Stimulated activated CD4-positive, alpha-beta T cell treated with anti-CD3 and anti-CD28 coated beads, Interleukin-1b, Interleukin-23, amount 100 ng/mL, for 24 hours (primary cell): ENCODE measurements at places on chromosomes 2 and 18.
A peak's percentile ranks its signal among the peaks of the same experiment; 100 is the strongest.

- DNase-seq: no peak
These were observed 85.4 kb downstream of the STPG4 start for GRCh38 chr2:47069628-47070154.

GRCh38 chr2:238142382-238143205, 4.1 kb downstream of the KLHL30 start:
- no peak for DNase-seq

DNA sequence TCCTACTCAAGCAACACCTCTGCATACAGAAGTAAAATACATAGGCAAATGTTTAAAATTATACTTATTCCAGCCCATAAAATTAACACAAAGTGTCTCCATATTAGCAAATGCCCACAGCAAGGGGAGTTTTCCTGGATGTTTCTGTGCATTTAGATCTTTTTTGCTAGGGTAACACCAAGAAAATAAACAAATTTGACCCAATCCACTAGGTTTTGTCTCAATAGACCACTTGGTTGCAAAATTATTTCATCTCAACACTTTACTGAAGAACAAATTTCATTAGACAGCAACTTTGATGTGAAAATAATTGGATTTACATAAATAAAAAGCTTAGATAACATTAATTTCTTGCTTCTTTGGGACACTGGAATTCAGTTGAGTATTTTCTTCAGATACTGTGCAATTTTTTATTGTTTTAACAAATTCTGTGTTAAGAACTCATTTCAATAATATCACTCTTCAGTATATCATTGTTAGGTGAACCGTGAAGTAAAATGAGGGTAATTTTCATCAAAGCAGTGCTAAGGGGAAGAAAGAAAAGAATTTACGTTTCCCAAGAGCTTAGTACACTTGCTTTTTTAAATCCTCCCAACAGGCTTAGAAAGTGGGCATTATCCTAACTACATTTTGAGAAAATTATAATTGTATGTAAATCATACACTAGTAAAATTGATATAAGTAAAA, 133.5 kb upstream of the TTC39C start:
- DNase-seq: no peak

DNA sequence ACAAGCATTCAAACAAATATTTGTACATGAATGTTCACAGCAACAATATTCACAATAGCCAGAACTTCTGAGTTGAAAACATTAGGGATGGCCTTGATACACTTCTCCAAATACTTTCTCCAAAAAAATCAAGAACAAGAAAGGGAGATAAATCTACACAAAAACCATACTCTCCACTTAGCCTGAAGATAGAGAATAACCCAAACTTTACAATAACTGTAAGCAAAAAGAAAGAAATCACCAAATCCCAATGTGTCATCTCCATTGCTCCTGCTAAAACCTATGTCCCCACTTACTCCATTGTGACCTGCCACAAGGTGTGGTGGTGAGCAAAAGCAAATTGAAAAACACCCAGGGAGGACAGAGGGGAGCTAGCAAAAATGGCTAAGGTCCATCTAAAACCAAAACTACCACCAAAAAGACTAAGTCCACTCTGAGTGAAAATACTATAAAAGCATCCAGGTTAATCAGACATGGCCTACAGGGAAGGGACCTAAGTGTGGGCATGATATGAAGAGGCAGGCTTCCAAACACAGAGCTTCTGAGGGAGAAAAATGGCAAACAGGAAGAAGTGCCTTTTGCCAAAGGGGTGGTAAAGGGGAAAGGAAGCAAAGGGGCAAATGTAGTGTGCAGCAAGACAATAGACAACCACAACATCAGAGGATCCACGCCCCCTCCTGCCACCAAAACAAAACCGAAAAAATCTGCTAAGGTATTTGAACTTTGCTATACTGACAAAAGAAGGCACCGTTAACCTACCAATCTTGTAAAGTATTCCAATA, 56.1 kb downstream of the NBAS start:
- DNase-seq: no peak

DNA sequence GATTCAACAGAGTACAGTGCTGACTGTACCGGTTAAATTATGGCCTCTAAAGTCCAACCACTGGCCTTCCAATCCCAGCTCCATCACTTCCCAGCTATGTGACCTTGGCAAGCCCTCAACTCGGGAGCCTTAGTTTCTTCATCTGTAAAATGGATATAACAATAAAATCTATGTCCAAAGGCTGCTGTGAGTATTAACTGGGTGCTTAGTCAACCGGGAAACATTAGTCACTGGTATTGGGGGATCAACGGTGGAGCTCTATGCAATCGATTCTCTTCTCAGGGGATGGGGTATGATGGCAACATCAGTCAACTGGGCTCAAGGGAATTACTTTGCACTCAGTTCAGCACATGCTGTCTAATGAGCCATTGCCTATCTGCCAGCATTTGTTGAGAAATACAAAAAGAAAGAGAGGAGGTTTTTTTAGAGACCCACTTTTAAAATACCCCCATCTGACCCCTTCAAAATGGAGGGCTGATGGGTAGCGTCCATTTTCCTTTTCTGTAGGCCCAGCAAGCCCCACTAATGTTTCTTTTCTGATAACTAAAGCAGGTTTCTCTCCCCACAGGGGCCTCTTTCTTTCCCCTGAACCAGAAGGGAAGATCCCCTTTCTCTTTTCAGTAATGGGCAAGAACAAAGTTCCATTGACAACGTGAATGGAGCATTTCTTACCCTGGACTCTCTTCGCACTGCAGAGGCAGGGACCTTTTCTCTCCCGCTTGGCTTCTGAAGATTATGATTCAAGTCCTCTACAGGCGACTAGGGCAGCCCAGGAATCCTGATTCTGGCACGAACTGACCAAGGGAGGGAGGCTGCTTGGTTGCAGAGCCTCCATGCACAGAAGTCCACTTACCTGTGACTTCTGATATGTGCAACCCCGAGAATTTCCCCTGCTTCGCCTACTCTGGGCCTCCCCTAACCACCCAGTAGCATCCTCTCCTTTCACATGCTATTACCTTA, 8.7 kb upstream of the AGFG1 start:
- no peak for DNase-seq

DNA sequence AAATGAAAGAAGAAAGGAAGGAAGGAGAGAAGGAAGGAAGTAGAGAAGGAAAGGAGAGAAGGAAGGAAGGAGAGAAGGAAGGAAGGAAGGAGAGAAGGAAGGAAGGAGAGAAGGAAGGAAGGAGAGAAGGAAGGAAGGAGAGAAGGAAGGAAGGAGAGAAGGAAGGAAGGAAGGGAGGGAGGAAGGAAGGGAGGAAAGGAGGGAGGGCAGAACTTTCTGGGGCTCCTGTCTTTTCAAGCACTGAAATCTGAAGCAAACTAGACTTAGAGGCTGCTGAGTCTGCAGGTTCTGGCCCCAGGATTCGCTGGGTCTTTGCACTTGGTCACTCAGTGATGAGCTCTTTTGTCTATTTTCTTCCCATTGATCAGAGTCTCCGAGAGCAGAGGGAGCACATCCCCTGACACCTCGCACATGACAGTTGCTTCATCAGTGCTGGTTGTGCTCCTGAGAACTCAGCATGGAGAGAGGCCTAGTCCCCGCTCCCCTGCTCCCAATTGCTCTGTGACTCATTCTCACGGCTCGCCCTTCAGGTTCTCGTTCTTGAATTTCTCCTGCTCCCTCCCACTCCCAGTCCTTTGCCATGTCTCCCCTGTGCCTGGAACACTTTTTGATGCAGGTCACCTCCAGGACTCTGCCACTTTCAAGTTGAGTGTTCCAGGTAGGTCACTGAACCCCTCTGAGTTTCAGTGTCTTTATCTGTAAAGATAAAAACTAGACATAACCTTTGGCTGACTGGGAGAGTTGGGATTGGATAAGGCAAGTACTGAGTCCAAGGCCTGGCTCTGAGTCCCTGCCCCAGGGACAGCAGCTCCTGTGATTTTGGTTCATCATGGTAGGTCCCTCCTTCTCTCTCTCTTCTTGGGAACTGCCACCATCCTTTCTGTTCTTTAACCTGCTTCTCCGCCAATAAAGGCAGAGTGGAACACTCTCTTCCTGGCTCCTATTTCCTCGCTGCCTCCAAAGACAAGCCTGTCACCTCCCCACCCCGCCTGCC, 55.2 kb downstream of the TNP1 start:
- DNase-seq: no peak

DNA sequence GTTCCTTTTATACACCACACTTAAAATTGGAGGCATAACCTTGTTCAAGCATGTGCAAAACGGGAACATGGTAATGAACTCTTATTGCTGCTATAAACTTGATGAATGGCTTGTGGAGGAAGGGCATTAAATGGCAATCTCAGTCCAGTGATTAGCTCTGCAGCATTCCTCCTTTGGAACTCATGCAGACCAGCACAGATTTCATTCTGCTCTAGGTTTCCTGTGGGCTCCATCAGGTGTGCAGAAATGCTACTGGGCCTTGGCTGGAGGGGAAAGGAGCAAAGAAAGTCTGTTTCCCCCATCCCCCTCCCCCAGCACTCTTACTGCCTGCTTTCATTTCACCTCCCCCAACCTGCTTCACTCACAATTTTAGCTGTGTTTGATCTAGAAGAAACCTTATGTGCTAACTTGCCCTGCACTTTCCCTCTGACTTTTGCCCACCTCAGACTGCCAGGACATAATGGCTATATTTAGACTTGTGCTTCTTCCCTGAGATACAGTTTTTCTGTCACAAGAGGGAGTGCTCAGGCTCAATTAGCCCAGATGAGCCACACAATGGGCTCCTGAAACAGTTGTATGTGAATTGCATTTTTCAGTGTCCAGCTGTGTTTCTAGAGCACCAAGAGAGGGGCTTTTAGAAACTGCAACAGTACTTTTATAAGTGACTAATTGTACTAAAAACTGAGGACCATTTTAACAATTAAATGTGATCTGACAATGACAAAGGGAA, 109.8 kb downstream of the FSHR start:
- DNase-seq: no peak

GRCh38 chr18:34978953-34979608, 62.1 kb upstream of the MAPRE2 start:
- DNase-seq: peak; percentile 31

DNA sequence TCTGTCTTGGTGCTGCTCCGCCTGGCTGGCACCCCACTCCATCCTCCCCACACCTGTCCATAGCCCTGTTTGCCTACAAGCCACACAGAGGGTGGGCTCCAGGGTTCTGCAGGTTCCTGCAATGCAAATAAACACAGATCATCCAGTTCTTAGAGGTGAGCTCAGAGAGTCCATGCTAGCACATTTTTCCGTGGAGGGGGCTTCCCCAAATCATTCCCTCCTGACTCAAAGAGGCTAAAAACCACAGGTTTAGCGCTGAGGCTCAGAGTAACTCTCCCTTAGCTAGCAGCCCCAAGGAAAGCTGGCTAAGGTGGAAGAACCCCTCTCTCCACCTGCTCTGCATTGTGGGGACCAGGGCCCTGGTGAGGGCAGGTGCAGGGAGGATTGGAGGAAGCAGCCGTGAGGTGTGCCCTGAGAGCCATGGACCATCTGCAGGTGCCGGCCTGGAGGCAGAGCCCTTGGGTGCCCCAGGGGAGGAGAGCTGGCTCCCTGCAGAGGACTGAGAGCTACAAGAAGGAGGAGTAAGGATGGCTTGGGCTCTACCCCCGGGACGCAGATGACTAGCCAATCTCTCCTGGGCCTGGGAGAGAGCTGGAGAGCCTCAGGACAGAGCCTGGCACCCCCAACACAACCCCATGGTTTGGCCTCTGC, 23.8 kb upstream of the TEX44 start:
- peak; percentile 28 for DNase-seq

DNA sequence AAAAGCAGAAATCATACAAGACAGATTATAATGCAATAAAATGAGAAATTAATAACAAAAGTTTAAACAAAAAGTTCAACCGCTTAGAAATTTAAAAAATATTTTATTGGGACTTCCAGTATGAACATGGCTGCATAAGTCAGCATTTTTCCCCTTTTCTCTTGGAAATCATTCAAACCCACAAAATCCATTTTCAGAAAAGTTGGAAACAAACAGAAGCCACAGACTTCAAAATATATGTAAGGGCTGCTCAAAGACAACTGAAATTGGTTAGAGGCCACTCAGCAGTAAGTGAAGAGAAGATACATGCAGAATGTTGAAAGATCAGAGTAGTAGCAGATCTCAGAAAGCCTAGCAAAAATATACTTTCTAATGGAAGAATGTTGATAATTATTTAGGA, 194.0 kb downstream of the DYSF start:
- no peak for DNase-seq

GRCh38 chr18:10041180-10041579, 127.4 kb downstream of the VAPA start:
- no peak for DNase-seq

DNA sequence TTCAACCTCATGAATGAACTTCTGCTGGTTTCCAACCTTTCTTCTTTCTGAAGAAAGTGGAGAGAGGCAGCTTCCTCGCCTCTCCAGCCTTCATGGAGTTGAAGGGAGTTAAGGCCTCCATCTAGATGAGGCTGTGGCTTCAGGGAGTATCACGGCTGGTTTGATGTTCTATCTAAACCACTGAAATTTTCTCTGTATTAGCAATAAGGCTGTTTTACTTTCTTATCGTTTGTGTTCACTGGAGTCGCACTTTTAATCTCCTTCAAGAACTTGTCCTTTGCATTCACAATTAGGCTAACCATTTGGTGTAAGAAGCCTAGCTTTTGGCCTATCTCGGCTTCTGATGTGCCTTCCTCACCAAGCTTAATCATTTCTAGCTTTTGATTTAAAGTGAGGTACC, 19.9 kb upstream of the CTDP1 start:
- DNase-seq: no peak

GRCh38 chr2:6846967-6847681, 18.6 kb downstream of the CMPK2 start:
- no peak for DNase-seq

GRCh38 chr2:157893611-157894010, 17.5 kb upstream of the ACVR1 start:
- DNase-seq: no peak

- no peak for DNase-seq
These were observed 92.1 kb downstream of the LRRC30 start for GRCh38 chr18:7322817-7323485.

GRCh38 chr2:49935449-49935848, 781.1 kb upstream of the FSHR start:
- no peak for DNase-seq

- no peak for DNase-seq
These were observed 27.7 kb downstream of the B3GNT7 start for GRCh38 chr2:231423176-231423575.

GRCh38 chr2:191222507-191222906, 22.7 kb upstream of the MYO1B start:
- no peak for DNase-seq

DNA sequence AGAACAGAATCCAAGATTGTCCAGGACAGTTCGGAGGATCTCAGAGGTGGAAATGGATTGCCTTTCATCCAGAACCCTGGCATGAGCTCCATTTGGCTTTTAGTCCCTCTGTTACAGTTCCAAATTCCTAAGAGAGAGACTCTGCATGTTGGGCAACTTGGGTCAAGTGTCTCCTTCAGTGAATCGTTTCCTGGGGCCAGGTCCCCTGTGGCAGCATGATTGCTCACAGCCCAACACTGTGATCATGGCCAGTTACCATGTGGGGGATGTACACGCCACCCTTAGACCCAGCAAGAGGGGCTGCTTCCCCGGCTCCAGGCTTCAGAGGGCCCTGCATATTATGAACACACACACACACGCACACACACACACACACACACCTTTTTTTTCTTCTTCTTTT, 118.6 kb upstream of the GLI2 start:
- DNase-seq: no peak
